ENCODE measurements at places on chromosomes 2 and 18.

DNA sequence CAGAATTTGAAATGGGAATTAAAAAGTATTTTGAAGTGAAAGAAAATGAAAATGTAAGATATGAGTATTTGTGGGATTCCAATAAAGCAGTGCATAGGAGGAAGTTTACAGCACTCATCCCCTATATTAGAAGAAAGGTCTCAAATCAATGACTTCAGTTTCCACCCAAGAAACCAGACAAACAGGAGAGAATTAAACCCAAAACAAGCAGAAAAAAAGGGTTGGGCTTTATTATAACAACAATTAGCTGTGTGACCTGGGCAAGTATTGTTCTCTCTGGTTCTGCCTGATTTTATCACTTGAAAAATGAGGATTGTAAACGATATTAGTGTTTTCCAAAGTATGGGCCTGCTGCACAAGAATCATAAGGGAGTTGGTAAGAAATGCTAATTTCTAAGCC, 18.3 kb upstream of the LYPD6 start:
- no peak for DNase-seq

- no peak for DNase-seq
Observed at GRCh38 chr2:186591506-186591890, 1.6 kb downstream of the ITGAV start.

GRCh38 chr2:99960790-99961189, 181.6 kb downstream of the AFF3 start:
- no peak for DNase-seq

DNA sequence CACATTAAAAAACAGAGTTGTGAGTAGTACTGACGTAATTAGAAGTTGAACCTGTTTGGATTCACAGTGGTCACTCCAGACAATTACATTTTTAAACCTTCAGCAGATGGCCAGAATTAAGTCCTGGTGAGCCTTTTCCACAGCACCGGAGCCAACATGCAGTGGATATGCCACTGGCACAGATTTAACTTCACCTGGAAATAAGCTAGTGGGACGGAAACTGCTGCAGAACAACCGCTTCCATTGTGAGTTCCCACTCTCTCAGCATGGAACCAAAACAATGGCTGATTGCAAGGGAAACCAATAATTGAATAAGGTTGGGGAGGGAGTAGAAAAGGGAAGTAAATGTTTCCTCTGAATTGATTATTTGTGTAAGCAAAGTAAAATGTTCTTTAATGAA, 515.1 kb downstream of the STK39 start:
- DNase-seq, result no peak

- DNase-seq, result no peak
Observed at GRCh38 chr2:18067588-18068384, 189.3 kb downstream of the KCNS3 start.

GRCh38 chr2:213221957-213222356, 62.3 kb upstream of the SPAG16 start:
- DNase-seq, result no peak

GRCh38 chr18:44054514-44054913, 626.2 kb upstream of the SETBP1 start:
- no peak for DNase-seq

- DNase-seq, result no peak
Observed at GRCh38 chr2:48944956-48945355, 189.4 kb upstream of the LHCGR start.

DNA sequence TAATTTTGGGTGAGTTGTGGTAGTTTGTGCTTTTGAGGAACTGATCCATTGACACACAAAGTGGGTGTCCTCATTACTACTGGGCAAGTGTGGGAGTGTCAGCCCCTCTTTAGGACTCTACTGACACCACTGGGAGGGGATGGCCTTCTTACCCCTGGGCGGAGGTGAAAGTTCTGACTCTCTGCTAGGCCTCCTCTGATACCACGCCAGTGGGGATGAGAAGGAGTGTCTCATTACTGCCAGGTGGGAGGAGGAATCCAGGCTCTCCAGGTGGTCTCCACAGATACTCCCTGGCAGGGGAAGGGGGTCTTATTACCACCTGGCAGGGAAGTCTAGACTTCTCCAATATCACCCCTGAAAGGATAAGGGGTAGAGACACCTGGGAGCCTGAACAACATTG, 9.1 kb downstream of the LCLAT1 start:
- no peak for DNase-seq

DNA sequence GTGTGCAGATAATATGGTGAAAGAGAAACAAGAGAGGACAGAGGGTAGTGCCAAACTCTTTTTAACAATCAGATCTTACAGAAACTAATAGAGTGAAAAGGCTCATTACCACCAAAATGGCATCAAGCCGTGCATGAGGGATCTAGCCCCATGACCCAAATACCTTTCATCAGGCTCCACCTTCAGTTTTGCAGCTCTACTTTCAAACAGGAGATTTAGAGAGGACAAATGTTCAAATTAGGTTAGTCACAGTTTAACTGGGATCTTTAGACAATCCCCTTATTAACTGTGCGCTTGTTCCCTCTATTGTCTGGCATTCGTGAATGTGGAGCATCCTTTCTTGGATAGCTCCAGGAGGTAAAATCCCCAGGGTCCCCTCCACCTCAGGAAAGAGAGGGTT, 1209.3 kb upstream of the CHAC2 start:
- DNase-seq, result no peak

DNA sequence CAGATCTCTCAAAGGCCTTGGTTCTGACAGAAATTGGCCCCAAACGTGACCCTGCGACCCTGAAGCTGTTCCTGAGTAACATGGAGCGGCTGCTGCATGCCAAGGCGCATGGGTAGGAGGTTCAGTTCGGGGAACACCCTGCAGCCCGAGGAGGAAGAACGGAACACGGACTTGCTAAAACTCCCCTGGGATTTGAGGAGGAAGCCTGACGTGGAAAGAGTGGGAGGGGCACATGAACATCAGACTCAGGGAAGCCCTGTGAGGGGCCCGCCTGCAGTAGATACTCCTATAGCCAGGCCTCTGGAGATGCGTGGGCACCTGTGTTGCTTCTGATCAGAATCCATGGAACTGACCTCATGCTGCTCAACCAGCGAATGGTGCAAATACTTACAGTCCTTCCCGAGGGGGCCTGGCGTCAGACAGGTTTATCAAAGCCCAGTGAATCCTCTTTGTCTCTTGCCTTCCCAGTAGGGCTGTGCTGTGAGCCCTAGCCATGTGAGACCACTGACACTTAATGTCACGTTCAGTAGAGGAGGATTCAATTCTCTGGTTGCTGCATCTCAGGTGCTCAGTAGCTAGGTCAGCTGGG, 46.8 kb downstream of the IMPA2 start:
- DNase-seq, result no peak

DNA sequence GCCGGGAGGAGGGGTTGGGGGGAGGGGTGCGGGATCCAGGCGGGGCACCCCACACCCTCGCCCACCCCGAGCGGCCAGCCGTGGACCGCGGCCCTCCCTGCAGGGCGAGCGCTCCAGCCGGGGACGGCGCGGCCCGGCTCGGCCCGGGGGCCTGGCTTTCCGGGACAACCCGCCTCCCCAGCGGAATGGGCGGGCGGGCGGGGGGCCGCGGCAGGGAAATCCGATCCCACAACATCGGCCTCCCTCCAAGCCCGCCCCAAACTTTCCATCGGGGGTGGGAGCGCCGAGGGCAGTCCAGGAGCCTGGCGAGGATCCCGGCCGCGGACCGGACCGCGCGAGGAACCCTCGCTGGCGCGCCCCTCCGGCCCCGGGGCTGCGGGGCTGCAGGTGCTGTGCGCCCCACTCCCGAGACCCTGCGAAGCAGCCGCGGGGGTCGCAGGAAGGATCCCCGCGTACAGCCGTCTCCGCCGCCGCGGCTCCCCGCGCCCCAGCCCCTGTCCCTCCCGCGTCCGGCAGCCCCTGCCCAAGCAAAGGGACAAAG, 529 bp downstream of the SEMA4C start:
- no peak for DNase-seq

GRCh38 chr2:6999211-6999877, 82.1 kb downstream of the RNF144A start:
- DNase-seq, result no peak

DNA sequence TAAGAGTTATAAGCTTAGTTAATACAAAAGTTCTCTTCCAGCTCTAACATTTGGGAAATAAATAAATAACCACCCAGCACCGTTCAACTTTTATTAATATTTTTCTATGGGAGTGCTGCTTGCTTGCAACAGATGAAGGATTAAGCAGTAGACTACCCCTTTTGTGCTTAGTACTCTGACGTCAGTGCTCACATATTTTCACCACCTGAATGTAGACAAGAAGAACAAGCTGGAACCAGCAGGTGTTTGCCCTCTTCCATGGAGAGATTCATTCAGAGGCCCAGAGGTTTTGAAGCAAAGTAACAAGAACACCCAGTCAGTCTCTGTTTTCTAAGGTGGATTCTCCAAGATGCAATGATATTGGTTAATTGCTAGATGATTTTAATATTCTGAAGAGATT, 307.1 kb upstream of the PIK3C3 start:
- DNase-seq, result no peak

DNA sequence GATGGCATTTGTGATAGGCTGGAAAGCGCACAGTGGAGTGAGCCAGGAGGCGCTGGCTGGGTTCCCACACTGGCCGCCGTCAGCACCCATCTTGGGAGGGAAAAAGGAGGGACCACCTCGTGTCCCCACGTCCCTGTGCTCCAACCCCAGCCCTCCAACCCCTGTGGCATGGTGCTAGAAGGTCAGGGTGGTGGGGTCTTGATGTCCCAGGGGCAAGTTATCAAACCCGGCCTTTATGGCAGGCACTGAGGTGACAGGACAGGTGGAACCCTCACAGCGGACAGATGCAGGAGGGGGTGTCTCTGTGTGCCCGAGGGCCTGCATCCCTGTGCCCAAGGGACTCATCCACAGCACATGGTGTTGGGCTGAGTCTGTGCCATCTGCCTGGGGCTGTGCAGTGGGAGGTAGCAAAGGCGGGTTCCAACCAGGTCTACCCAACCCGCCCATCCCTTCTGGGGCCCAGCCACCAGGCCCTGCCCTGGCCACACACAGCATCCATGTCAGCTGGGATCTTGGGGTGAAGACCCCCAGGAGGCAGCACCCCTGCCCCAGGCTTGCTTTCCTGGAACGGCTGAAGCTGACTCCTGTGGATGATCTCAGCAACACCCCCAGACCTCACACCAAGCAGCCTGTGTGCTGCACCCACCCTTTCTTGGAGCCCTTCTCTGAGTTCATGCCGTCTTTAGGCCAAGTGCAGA, 246.1 kb downstream of the NDUFA10 start:
- DNase-seq, result no peak

DNA sequence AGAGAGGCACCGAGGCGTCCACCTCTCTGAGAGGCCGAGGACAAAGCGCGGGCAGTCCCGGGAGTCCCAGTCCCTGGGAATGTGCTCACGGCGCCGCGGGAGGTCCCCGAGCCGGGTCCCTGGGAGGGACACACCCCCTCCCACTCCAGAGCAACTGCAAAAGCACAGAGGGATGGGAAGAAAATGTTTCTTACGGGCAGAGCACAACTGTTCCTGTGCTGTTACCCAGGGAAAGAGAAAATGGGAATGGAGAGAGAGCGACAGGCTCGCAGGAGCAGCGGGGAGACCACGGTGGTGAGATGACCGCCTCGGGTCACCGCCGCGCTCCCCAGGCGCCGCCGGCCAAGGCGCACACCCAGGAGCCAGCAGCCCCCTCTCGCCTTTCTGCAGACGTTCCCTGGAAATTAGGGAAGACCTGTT, 1.2 kb upstream of the BCL11A start:
- DNase-seq, result no peak

- no peak for DNase-seq
Observed at GRCh38 chr18:48201337-48202005, 207.7 kb downstream of the ZBTB7C start.

- DNase-seq, result no peak
Observed at GRCh38 chr18:78293940-78294541, 685.6 kb upstream of the SALL3 start.

- no peak for DNase-seq
Observed at GRCh38 chr18:74505776-74506175, 9.6 kb downstream of the CNDP2 start.

DNA sequence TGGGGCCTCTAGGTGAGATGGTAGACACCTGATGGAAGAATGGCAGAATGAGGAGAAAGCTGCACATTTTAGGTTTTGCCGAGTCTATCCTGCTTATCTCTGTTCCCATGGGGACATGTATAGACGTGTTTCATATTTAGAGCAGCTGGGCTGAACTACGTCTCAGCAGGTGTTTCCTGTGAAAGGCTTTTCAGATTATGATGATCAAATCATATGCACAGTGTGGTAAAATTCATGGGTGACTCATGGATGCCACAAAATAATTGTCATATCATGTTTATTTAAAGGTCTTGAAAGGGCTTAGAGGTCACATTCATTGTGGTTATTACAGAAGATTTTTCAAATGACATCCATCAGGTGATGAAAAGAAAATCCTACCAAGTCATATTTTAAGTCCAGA, 90.5 kb downstream of the ICOS start:
- DNase-seq, result no peak

DNA sequence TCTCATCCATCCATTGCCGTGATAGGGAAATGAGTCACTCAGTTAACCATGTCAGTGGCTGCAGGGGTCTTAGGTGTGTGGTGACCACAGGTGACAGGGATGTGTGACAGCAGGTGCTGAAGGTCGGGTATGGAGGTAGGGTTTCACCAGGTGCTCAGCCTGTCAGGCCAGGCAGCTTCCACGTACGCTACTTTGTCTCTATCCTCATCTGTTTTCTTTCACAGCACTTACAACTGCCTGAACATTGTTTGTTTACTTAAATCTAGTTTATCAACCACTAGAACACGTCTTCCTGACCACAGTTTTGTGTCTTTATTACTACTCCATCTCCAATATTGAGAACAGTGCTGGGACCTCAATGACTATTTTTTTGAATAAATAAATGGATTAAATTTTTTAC, 11.4 kb upstream of the UXS1 start:
- no peak for DNase-seq

GRCh38 chr2:219737270-219737691, 109.9 kb downstream of the SLC4A3 start:
- DNase-seq, result no peak

- DNase-seq, result no peak
Observed at GRCh38 chr18:75071484-75071785, 137.5 kb downstream of the PTGR3 start.

GRCh38 chr2:59744436-59744835, 809.0 kb downstream of the BCL11A start:
- no peak for DNase-seq

DNA sequence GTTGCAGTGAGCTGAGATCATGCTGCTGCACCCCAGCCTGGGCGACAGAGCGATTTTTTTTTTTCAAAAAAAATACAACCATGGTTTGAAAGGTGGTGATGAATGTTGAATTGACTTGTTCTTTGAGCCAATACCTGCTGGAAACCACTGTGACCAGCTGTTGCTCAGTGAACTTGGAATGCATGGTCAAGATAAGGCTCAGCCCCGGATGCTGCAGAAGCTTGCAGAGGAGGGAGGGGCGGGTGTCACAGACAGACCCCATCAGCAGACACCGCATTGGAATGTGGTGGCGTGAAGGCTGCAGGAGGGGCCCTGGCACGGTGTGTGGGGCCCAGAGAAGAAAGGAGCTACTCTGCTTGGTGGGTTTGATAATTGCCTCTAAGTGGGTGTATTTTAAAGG, 91.6 kb downstream of the ITGB1BP1 start:
- DNase-seq, result no peak

DNA sequence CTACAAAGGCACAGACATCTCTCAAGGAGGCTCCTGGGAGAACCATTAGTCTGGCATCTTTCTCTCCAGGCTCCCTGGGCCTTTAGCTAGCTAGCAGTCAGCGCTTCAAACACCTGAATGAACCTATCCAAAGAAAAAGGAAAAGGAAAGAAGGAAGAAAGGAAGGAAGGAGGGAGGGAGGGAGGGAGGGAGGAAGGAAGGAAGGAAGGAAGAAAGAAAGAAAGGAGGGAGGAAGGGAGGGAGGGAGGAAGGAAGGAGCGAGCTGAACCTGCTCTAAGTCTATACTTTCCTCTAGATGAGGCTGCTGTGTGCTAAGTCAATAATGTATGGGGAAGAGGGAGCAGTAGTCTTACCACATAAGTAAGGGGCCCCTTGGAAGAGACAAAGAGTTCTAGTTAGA, 5.1 kb upstream of the BCL11A start:
- no peak for DNase-seq

All from stimulated activated CD8-positive, alpha-beta memory T cell treated with anti-CD3 and anti-CD28 coated beads, Interleukin-7, amount 100 ng/mL, for 1 hour (primary cell).